ENCODE measurements at places on chromosomes 1 and 21. TPM values are rescaled to one million over a fixed set of nuclear protein-coding genes. Genes with fewer than 3 reads are reported as not detected.

CHODL gene
- total RNA-seq: under 0.01 TPM

PGLYRP3 gene
- 4.7 TPM for total RNA-seq

CSF1 gene
- total RNA-seq: 11.7 TPM

GBP3 gene
- 8.9 TPM for total RNA-seq

TTC22 gene
- 6.8 TPM for total RNA-seq

CSMD2 gene
- under 0.01 TPM for total RNA-seq

ABCG1 gene
- 81.0 TPM for total RNA-seq

ZNF593OS gene
- total RNA-seq: not detected

UTS2 gene
- 0.21 TPM for total RNA-seq
